ENCODE measurements at places on chromosomes 6 and 20.
A peak's percentile ranks its signal among the peaks of the same experiment; 100 is the strongest.

DNA sequence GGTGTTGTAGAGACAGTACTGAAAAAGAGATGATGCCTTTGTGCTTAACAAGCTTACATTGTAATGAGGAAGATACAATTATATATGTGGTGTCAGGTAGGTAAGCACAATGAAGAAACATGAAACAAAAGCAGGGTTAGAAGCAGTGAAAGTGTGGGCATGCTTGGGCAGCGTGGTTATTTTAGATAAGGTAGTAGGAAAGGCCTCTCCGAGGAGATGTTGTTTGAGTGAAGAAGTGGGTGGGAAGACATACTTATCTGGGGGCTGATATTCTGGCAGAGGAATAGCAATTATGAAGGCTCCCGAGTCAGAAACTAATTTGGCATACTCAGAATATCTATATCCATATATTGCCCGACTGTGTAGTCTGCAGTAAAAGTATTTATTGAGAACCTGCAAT is 4.7 kb downstream of the CDKAL1 start:
- H3K27ac ChIP-seq, result no peak overlapping the region
- H3K4me1 ChIP-seq, result peaks cover 3% of the 10 kb centered on the region
- no peaks in the 10 kb centered on the region for H3K27me3 ChIP-seq
- DNase-seq, result no peak

GRCh38 chr6:1665214-1665613 is 55.5 kb downstream of the FOXC1 start:
- H3K36me3 ChIP-seq, result no peaks in the 10 kb centered on the region
- H3K27me3 ChIP-seq, result no peaks in the 10 kb centered on the region
- H3K27ac ChIP-seq, result no peak overlapping the region
- H3K4me1 ChIP-seq, result no peaks in the 10 kb centered on the region
- DNase-seq, result no peak

- no peaks in the 10 kb centered on the region for H3K36me3 ChIP-seq
- no peak for DNase-seq
- peaks cover 56% of the 10 kb centered on the region for H3K4me1 ChIP-seq
- peaks cover 81% of the 10 kb centered on the region for H3K27me3 ChIP-seq
- no peak overlapping the region for H3K27ac ChIP-seq
- peak overlapping the region; percentile 42 for H3K4me3 ChIP-seq
Observed at GRCh38 chr6:108114841-108115597, 40.5 kb upstream of the OSTM1 start.

DNA sequence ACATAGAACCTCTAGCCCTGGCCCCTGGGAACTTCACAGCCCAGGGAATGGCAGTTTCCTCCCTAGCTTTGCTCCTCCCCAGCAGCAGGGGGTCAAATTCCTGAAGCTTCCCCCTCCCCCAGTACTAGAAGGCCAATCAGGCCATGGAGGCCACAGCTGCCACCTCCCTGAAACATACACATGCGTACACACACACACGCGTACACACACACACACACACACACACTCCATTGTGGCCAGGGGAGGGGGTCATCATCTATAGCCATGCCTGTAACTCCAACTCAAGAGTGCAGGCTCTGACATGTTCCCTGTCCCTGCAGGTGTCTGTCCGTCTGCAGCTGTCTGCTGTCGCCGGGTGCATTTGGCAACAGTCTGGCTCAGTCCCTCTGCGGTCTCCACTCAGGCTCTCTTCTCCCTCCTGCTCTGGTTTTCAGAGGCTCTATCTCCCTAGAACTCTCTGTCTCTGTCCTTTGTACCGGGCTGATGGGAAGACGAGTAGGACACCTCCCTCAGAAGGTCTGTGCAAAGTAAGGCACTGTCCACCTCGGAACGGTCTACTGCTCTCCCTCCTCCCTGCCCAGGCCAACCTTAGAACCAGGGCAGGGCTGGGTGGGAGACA is 1.4 kb downstream of the LRFN2 start:
- H3K4me3 ChIP-seq, result peak overlapping the region; percentile 51
- no peak overlapping the region for H3K27ac ChIP-seq
- peaks cover 27% of the 10 kb centered on the region for H3K4me1 ChIP-seq
- DNase-seq, result peak; percentile 41
- peaks cover 11% of the 10 kb centered on the region for H3K27me3 ChIP-seq

GRCh38 chr6:35183935-35184334 is 29.8 kb upstream of the SCUBE3 start:
- H3K27ac ChIP-seq, result no peak overlapping the region
- peaks cover 6% of the 10 kb centered on the region for H3K27me3 ChIP-seq
- no peaks in the 10 kb centered on the region for H3K36me3 ChIP-seq
- no peak overlapping the region for H3K4me3 ChIP-seq
- DNase-seq, result no peak

GRCh38 chr6:164151161-164152120 is 736.9 kb downstream of the QKI start:
- H3K27me3 ChIP-seq, result no peaks in the 10 kb centered on the region
- peaks cover 23% of the 10 kb centered on the region for H3K4me1 ChIP-seq
- peak overlapping the region; percentile 78 for H3K27ac ChIP-seq

DNA sequence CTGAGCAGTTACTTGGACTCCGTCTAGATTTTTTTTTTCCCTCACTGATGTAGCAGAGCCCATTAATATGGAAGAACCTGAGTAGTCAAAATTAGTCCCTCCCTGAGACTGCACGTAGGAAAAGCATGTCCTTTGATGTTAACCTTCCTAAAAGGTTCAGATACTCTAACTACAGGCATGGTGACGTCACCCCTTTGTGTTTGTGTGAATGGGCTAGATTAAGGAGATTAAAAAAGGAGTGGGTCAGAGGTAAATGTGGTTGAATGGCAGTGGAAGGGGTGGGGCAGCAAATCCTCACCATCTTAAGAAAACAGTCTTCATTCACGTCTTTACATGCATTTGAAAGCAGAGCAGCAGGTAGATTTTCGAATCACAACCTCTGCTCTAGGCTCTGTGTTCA is 521.1 kb downstream of the TFAP2B start:
- no peaks in the 10 kb centered on the region for H3K36me3 ChIP-seq
- no peak overlapping the region for H3K4me3 ChIP-seq
- no peak for DNase-seq
- no peaks in the 10 kb centered on the region for H3K27me3 ChIP-seq

GRCh38 chr6:117025310-117025709 is 148.3 kb downstream of the RFX6 start:
- DNase-seq, result no peak
- H3K27ac ChIP-seq, result no peak overlapping the region
- no peaks in the 10 kb centered on the region for H3K27me3 ChIP-seq
- no peaks in the 10 kb centered on the region for H3K36me3 ChIP-seq
- no peaks in the 10 kb centered on the region for H3K4me1 ChIP-seq
